ENCODE measurements at places on chromosomes 2 and 18. TPM values are rescaled to one million over a fixed set of nuclear protein-coding genes. Genes with fewer than 3 reads are reported as not detected.

DNA sequence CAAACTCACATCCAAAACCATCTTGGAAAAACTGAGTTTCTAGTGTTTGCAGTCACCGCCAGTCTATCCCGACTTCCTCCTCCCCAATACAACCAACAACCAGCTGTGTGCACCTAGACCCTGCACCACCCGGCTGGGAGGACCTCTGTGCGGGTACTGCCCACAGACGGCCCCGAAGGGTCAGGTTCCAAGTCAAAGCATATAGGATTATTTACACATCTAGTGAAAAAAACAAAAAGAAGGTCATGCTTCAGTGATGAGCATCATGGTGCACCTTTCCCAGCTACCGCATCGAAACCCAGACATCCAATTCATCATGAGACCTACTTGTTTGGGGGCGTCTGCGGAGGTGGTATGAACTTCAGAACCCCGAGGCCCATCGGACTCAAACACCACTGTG lies 124.8 kb downstream of the ZNF516 start:
- no peak for DNase-seq

The SMYD1 gene
- total RNA-seq = not detected

The PLB1 gene
- 2.5 TPM for total RNA-seq

The RGPD5 gene
- total RNA-seq = 40.0 TPM

- no peak for DNase-seq
These were observed 75.6 kb upstream of the MGAT5 start for GRCh38 chr2:134178138-134178877.

DNA sequence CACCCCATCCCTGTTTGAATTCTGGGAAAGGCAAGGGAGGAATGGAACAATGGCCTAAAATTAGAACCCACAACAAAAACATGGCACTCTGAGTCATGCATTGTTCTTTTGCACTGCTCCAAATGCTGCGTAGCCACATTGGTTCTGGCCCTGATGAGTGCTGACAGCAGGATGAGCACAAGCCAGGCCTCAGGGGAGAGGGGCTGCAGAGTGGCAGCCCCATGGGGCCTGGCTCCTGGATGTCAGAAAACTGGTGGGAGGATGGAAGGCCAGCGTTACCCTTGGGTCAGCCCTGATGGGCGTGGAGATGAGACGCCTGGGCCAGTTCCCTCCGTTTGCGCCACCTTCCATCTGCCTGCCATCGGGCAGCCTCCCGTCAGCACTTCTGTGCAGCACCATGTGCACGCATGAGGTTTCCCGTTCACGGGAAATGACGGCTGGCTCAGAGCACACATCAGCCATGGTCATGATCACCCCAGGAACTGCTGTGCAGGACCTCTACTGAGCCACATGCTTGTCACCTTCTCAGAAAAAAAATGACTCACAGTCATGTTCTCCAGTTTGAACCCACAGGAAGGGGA lies 65.6 kb downstream of the CYP26B1 start:
- DNase-seq = peak; percentile 77

GRCh38 chr2:230447455-230448451 lies 31.8 kb downstream of the SP100 start:
- DNase-seq = no peak

GRCh38 chr2:96359866-96360265 lies 24.3 kb downstream of the NCAPH start:
- DNase-seq = no peak

DNA sequence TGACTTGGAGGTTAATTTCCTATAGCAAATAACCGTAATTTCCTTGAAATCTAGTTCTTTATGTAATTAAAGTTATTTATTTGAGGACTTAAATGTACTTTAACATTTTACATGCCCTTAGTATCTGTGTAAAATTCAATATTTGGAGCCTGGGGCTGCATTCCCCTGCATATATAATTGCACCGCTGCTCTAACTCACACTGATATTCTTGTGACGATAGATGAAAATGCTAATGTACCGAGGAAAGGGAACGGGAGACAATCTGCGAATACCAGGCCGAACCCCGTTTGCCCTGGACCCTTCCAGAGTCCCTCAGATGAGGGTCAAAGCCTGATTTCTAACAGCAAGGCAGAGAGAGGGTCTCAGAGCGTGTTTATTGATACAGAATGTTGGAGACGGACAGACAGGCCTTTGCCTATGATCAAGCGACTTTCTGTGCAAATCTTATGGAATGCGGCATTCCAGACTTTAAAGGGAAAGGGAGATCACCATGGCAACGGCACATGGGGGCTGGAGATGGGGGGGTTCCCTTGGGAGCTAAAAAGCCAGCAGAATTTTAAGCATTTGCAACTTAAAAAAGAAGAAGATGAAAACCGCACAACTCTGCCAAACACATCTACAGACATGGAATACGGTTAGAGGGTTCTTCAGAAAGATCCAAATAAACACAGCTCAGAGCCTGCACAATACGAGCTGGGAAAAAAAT lies 57.6 kb upstream of the TWIST2 start:
- no peak for DNase-seq

The LBX2 gene
- total RNA-seq = not detected

The PCGF1 gene
- total RNA-seq = 14.7 TPM

DNA sequence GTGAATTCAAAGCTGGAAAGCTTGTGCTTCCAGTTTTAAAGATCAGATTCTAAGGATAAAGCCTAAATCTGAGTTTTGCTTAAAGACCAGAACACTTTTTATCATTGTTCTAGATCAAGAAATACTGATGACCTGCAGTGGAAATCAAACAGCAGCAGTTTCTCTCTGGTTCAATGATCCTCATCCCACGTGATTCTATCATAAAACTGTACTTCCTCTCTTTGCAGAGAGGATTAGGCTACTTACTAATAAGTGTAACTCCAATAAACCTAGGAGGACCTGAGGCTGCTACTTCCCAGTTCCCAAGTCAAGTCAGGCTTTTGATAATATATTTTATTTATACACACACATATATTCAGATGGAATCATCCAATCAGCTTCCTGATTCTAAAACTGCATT lies 81.9 kb downstream of the TCF4 start:
- DNase-seq = no peak

The NLRC4 gene
- 0.74 TPM for total RNA-seq

The PLCD4 gene
- 12.0 TPM for total RNA-seq

DNA sequence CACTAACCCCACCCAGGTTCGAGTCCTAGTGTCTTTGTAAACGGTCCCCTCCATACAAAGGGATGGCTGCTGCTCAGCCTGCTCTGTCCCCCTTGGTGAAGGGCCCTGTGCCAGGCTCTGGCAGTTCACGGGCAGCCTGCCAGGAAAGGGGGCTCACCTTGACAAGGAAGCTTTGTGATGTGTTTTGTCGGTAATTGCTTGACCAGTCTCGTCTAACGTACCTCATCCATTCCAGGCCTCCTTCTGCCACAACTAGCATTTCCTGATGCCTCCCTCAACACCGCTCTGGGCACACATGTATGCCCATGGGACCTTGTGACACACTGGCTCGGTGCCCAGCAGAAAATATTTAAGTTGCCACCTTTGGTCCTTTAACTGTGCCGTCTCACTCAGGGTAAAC lies 171.9 kb downstream of the KLHL29 start:
- DNase-seq = no peak

- DNase-seq = peak; percentile 79
These were observed 2.3 kb upstream of the PREB start for GRCh38 chr2:27136751-27137150.

DNA sequence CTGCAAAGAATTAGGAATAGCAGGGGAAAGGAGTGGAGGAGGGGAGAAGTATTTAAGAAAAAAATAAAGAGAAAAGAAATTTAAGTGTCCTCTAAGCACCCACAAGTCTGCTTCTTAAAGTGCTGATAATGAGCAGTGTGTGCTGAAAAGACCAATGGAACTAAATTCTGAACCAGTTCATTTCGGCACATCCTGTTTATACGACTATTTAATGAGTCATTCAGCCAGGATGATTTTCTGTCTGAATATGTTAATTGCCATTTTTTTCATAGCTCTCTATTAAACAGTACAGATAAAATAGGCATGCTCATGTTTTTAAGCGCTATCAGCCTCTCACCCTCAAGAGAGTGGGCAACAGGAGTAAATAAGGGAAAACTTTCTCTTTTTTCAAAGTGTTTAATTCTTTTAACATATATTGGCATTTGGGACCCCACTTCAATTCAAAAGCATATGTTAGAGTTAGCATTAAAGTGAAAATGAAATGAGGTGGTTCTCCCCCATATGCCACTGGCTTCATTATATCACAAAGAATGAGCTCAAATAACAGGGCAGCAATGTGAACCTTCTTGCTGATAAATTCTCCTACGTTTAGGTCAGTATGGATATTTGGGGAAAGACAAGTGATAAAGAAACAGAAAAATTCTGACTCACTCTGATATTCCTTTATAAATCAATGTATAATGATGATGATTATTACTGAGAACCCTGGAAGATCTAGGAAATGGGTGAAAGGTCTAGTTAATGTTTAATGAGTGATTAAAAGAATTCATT lies 87.5 kb downstream of the TCF4 start:
- no peak for DNase-seq

DNA sequence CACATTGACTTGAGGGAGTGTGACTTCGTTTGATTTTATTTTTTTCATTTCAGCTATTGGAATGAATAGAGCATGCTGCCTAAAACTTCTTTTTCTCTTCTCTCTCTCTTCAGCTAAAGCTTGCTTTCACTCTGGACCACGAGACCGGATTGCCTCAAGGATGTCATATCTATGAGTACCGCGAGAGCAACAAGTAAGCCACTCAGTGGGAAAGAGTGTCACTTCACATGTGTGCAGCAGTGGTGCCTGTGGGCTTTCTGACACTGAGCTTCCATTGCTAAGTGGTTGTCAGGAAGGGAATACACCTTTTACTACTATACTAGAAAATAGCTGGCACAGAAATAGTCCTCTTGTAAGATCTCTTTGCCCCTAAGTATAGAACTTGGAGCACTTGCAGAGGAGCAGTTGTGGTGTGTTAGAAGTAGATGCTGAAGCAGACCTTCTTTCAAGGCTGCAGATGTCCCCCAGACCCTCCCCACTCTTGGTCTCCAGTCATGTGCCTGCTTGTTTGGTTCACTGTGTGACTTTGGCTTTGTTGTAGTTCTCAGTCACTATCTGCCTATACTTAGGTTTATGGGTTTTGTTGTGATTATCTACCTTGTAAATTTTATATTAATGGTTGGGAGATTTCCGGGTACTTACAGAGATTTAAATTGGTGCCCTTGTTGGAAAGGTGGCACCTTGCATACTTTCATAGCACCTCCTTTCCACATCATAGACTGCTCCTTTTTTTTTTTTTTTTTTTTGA lies 78.5 kb upstream of the ALPP start:
- DNase-seq = no peak

The LRP2 gene
- total RNA-seq = not detected

DNA sequence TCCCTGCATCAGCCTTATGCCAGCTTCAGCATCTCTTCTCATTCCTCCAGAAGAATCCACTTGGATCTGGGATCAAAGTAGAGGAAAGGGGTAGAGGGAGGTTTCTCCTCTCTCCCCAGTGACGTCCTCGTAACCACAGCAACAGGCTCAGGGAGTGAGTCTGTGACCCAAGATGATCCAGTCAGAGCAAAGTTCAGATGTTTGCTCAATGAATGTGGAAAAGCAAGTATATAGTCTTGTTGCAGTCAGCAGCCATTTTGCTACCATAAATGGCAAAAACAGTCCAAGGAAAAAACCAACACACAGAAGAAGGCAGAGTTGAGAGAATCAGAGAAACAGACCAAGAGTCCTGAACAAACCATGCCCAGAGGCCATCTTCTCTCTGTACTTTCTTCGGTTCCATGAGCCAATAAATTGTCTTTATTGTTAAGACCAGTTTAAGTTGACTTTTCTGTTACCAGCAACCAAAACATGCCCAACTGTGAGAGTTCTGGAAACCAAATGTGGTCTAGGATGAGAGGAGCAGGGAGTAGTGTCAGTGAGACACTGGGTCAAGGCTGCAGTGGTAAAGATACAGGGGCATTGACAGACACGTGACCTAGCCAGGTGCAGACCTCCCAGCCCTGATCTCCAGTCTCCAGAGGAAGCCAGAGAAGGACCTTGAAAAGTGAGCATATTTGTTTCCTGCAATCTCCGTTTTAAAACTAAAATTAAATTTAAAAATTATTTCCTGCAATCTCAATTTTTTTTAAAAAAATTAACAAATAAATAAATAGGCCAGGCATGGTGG lies 3.2 kb upstream of the CXCR1 start:
- DNase-seq = no peak

- DNase-seq = no peak
These were observed 73.8 kb upstream of the PROKR1 start for GRCh38 chr2:68569604-68570003.

DNA sequence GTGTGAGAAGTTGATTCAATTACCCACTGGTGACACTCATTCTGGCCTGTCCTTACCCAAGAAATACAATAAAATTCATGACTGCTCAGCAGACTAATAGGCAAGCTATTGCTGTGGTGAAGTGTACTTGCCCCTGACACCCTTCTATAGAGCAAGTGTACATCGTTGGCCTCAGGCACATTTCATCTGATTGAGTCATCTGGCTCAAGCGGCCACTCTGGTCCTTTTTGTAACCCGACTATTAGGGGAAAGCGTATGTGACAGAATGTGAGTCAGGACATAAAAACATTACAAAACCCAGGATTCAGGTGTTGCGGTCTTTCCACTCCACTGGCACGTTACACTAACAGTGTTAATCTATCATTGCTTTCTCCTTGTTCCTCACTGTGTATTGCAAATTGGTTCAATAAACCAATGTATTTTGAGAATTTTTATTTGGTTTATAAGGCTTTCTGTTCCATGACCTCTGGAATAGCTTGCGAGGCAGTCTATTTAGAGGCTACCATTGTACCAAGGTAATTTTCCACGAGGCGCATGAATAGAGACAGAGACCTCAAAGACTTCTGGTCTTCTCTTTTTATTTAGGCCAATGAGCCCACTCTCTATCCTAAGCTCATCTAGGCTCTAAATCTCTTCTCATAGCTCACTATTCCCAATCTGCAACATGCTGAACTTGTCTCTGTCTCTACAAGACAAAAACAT lies 10.2 kb upstream of the TTC32 start:
- DNase-seq = no peak

GRCh38 chr2:215887303-215887702 lies 126.0 kb downstream of the MREG start:
- no peak for DNase-seq

DNA sequence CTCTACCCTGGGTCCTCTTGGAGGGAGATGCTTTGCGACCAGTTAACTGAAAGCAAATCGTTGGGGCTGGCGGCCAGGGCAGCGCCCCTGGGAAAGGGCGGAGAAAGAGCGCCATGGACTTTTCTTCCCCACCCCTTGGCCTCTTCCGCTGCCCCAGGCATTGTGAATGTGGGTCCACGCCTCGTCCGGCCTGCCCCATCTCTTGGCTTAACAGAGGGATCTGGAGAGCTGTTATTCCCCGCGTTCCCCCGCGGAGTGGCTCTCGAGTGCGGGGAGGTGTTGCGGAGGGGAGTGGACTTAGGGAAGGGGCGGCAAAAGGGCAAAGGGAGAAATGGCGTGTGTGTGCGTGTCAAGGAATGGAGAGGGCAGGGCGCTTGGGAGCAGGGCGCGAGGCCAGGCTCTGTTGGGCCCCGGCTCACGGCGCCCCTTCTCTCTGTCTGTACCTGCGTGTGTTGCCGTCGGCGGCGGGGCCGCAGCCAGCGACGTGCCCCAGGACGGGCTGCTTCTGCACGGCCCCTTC lies 6.6 kb downstream of the EMX1 start:
- DNase-seq = no peak

The SAG gene
- total RNA-seq = not detected

Measured in vagina (tissue), 2 donors.